T-helper 17 cell (primary cell): ENCODE measurements at places on chromosomes 2 and 18.

GRCh38 chr2:233450864-233451575, 96.7 kb downstream of the DGKD start:
- no peak for DNase-seq

DNA sequence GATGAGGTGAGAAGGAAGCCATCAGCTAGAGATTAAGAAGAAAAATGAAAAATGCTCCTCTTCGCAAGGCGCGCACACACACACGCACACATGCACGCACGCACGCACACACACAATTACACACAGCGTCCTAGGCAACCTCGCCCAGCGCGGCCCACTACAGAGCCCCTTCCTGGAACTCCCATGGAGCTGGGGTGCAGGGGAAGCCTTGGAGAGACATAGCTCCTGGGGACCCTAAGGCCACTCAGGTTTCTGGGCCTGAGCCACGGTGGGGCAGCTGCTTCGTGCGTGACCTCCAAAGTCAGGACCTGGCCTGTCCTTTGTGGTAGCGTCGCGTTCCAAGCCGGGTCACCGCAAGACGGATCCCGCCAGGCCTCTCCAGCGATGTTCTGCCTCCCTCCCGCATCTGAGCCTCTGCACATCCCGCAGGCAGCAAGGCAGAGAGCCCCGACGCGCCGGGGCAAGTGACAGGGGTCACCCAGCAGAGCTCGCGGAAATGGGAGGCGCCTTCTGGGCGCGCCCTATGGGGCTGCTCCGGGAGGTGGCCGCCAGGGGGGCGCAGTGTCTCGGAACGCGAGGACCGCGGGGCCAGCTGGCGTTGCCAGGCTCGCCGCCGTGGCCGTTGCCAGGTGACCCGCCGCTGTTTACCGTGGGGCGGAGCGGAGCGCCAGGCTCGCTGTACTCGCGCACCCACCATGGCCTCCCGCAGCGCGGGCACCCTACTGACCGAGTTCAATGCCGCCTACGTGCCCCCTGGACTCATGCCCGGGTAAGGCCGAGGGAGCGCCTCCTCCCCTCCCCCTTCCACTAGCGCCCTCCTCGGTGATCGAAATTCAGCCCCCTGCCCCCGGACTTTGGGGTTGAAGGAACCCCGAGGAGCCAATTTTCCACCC, 79.0 kb downstream of the CIB4 start:
- no peak for DNase-seq

DNA sequence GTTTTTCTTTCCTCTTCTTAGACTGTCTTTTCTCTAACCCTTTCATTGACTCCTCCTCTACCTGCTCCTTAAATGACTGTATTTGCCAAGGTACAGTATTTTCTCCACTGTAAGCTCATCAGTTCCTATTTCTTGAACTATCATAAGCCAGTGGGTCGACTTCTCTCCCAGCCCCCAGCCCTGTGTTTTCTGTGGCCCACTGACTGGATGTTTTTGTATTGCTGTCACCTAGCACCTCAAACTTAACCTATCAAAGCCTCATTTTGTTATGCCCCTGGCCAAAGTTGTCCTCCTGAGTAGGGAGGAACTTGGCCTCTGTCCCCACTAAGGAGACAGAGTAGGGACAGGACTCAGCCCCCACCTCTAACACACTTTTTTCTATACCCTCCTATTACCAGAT, 65.4 kb upstream of the CABLES1 start:
- no peak for DNase-seq

DNA sequence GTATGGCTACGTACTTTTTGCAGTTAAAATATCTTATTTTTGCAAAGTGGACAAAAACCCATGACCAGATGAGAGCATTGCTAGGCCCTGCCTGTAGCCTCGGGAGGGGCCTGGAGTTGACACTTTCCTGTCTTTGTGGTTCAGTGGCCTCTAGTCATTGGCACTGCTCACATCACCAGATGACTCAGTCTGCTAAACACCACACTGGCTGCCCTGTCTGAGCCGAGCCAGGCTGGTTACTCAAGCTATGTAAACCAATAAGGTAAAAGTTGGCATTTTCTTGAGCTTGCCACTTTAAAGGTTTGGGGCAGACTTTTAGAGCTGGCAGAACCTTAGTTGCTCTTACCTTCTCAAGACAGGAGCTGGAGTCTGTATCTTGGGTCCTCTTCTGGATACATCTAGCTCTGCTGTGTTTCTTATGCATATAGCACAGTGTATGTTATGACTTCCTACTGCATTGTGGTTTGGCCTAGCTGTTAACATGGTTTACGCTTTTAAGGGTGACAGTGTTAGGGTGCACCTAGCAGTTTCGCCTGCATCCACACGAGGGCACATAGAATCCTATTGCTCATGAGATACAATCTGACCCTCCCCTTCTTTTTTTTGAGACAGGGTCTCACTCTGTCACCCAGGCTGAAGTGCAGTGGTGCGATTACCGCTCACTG, 76.4 kb downstream of the AP1S3 start:
- no peak for DNase-seq

- no peak for DNase-seq
Observed at GRCh38 chr2:43490252-43490786, 105.5 kb downstream of the THADA start.
